ENCODE measurements at places on chromosomes 12 and 14.

DNA sequence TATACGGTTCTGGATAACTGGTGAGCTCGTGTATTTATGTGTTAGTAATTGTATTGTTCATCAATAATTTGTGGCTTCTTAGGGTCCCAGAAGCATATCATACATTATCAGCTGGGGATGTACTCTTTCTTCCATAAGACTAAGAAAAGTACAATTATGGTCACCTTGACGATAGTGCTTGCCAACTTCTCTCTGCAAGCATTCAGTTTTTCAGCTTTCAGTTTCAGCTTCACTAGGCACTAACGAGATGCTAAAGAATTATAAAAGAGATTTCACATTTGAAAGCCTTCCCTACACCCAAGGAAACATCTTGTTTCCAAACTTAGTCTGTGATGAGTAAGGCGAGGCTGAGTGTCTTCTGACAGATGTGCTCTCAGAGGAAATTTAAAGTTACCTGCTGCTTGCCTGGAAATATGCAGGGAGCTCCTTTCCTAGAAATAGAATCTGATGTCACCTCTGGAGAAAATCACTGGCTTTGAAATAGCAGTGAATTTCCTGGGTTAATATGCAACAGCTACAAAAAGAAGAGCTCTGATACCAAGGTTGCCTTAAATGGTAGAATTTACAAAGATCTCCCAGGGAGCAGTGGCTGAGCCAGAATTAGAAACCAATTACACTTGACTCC, 1419.9 kb upstream of the TMEM132C start:
- no peak for DNase-seq

DNA sequence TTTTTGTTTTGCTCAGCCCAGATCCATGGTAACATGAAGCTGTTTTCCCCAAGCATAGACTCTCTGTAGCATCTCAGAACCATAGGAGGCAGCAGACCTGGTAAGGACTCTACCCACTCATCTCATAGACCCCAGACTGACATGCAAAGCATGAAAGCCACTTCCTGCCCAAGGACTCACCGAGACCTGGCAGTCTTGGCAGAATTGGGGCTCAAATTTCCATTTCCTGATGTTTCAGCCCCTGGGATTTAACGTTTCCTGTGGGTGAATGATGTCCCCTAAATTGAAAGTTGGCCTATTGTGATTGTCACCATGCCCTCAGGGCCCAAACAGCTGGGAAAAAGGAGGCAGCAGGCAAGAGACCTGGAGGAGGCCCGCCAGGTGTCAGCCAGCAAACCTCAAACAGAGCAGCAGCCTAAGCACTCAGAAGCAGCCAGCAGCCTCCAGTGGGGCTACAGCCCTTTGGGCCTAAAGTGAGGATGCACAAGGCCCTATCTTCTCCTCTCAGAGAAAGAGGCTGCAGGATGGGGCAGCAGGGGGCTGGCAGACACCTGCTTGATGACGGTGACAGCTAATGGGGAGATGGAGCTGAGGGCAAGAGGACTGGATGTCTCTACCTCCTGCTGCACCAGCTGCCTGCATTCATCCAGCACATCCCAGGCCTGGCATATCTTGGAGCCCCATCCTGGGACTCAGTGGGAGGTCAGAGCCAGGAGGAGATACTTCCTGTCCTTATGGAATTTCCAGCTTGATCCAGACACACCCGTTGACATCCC, 8.5 kb downstream of the KRT85 start:
- DNase-seq = no peak

DNA sequence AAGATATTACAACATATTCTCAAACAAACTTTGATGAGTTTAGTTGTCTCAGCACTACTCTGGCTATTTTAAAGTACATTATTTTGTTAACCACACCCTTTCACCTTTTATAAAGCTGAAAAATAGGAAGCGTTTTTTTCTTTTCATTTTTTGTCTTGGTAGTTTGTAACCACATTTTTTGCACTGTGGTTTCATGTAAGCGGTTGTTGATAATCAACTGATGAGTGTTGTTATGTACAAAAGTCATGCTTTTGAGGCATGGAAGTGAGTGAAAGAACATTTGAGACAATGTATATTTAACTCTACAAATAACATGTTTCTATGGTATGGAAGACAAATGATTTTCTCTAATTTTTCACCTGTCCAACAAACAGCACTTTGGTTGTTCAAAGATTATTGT, 52.1 kb upstream of the ATP2B1 start:
- DNase-seq = no peak

GRCh38 chr12:52779914-52780313, 2.8 kb upstream of the KRT76 start:
- DNase-seq = no peak

- no peak for DNase-seq
These were observed 343 bp upstream of the NOVA1 start for GRCh38 chr14:26598081-26598671.

- no peak for DNase-seq
These were observed 35.2 kb downstream of the SLC8B1 start for GRCh38 chr12:113299619-113300237.

DNA sequence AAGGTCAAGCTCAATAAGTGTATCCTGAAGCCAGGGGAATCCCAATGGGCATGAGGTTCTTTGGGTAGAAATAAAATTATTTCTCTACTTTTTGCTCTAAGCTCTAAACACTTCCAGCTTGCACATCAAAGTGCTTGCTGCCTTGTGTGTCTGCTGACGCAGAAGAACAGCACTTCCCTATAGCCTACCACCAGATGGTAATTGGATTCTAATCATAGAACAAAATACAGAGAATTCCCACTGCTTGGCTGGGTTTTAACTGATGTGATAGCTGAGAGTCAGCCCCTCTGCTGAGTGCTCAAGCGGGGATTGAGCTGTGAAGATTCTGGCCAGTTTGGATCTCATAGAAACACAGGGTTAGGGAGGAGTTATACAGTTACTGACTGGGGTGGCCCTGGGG, 132.4 kb upstream of the GZMB start:
- DNase-seq = no peak

DNA sequence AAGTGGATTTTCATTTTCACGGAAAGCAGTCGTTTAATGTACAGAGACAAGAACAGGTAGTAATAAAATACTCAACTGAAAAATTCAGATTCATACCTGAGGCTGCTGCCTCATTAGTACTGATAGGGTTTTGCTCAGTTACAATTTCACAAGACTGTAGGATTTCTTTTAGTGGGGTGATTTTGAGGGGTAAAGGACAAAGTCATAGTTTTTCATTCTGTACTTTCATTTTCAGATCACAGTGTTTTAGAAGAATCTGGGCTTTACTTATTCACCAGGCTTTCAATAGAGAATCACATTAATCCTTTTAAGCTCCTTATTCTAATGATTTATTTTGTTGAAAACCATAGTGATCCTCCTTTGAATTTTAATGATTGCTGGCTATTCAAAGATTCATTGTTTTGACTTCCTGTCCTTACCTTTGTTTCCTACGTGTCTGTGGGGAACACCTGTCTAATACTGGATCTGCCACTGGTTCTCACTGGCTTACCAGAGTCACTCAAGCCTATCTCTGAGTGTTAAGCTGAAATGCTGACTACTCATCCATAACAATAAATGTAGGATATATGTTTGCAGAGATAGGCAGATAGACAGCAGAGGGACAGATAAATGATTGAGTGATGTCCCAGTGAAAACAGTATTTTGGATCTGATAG, 243.8 kb upstream of the NPAS3 start:
- no peak for DNase-seq

DNA sequence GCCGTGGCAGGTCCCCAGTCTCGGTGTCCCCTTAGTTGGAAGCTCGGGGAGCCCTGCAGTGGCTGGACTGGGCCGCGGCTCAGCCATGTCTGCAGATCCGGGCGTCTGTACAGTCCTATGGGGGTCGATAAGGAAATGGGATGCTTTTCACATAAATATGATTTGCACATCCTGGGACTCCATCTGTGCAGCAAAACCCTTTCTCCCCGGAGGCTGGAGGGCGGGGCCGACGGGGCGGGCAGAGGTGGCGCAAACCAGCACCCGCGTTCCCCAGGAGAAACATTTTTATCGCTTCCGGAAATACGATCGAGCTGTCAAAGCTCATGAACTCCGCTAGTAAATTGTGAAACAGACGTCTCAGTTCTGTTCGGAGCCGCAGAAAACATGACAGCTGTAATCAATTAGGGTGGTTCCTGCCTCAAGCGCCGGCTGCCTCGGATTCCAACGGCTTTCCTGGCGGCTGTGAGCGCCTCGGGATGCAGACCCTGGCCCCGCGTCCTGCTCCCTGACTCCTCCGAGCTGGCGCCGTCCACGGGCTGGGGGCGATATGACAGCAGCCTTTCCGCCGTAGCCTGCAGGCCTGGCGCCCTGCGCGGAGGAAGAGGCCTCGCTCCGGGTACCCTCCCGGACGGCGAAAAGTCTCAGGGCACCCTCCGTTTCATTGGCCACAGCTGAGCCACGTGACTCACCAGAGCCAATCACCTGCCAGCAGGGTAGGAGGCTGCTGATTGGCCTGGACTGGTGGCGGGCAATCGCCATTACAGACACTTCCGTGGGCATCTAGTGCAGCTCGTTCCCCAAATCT, 23.0 kb downstream of the DIO3 start:
- DNase-seq = no peak

DNA sequence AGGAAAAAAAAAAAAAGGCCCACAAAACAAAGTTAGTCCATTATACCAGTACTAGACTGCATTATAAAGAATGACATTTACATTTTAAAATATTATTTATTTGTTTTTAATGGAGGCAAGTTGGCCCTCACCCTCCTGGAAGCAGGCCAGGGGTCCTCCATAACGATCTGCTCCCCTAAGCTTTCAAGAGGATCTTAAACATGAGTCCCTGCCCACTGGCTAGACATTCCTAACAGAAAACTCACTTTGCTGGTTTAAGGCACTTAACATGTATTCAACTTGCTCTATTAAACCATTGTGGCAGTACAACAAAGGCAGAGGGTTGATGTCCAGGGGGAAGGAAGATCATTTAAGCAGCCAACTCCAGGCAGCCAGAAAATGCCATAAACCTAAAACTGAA, 111.4 kb downstream of the STXBP6 start:
- no peak for DNase-seq

DNA sequence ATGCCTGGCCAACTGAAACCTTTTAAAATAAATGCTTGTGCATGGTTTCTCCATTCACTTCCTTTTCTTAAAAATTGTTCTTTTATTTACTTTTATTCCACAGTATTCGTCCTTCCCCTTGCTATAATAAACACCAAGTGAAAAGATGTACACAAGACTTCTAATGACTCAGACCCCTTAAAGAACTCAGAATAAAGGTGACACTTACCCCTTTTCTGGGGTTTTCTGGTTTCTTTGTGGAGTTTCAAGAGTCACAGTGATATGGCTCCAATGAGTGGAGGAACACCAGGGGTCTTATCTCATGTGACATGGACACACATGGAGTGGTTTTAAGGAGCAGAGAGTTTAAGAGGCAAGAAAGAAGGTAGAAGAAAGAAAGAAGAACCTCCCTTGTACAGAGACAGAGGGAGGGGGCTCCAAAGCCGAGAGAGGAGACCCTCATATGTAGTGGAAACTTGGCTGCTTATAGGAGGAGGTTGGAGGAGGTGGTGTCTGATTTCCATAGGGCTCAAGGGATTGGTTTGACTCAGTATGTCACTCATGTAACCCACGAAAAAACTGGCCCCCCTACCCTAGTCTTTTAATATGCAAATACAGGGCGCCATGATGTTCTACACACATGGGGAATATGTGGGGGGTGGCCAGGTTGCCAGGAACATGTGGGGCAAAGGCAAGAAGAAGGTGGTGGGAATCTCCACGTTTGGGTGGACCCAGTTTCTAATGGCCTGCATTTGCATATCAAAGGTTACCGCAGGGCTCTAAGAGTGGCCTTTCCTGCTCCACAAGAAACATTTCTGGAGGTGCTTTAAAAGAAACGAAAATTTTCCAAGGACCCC, 22.1 kb upstream of the CD69 start:
- no peak for DNase-seq

GRCh38 chr12:32100888-32101287, 5.8 kb upstream of the BICD1 start:
- no peak for DNase-seq

GRCh38 chr12:79634957-79635471, 55.8 kb downstream of the PAWR start:
- DNase-seq = no peak

DNA sequence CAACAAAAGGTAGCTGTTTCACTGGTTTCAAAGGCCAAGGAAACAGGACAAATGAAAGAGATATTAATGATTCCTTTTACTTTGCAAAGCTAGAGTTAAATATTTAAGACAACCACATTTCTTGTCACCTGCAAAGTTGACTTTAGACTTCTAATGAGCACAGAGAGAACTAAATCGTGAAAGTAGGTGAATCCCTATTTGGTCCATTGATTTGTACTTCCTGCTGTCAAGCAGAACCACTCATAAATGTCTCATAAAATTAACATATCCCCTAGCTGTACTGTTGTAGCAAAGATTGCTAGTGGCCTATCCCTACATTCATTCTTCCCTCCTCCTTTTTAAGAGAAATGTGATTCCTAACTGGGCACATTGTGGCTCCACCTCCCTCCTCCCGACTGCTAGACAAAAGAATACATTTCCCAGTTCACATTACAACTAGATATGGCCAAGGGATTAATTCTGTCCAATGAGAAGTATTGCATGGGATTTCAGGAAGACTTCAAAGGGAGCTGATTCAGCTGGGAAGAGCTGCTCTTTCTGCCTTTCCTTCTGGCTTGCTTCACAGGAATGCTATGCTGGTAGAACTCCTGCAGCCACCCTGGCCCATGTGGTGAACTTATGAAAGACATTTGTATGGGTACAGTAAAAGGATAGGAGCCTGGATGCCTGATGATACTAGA, 227.5 kb upstream of the ABCD2 start:
- no peak for DNase-seq

DNA sequence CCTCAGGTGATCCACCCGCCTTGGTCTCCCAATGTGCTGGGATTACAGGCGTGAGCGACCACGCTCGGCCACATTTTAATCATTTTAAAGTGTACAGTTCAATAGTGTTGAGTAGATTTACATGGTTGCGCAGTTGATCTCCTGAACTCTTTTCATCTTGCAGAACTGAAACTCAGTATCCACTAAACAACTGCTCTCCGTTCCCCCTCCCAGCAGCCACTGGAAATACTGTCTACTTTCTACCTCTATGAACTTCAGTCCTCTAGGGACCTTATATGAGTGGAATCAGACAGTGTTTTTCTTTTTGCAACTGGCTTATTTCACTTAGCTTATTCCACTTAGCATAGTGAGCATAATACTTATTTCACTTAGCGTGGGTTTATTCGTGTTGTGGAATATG, 53.7 kb downstream of the KCTD10 start:
- DNase-seq = no peak

- DNase-seq = no peak
These were observed 179.0 kb downstream of the SLC15A4 start for GRCh38 chr12:128644664-128645296.

GRCh38 chr14:105913861-105914260, 387.5 kb downstream of the TMEM121 start:
- DNase-seq = no peak

- DNase-seq = no peak
These were observed 83.2 kb downstream of the PAH start for GRCh38 chr12:102833687-102834441.

- no peak for DNase-seq
These were observed 183.1 kb downstream of the CAND1 start for GRCh38 chr12:67452119-67452805.

Data from T follicular helper cell (primary cell).